ENCODE measurements at places on chromosomes 11 and 22.
A peak's percentile ranks its signal among the peaks of the same experiment; 100 is the strongest.

DNA sequence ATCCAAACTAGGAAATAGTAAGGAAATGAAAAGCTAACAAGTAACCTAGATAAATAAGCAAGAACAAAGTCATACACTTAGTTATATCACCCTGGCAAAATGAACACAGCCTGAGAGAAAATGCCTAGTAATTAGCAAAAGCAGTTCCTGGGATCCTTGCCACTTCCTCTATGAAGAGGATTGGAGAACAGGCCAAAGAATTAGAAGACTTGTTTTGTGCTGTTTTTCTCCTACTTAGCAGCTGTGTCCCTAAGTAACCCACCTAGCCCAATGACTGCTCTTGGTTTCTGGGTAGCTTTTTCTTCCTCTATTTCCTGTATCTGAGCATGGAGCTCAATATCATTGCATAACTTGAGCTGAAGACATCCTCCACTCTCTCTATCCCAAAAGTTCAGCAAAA, 713.9 kb downstream of the ETS1 start:
- no peak for DNase-seq

GRCh38 chr11:72617080-72617762, 57.0 kb downstream of the PDE2A start:
- DNase-seq: no peak

DNA sequence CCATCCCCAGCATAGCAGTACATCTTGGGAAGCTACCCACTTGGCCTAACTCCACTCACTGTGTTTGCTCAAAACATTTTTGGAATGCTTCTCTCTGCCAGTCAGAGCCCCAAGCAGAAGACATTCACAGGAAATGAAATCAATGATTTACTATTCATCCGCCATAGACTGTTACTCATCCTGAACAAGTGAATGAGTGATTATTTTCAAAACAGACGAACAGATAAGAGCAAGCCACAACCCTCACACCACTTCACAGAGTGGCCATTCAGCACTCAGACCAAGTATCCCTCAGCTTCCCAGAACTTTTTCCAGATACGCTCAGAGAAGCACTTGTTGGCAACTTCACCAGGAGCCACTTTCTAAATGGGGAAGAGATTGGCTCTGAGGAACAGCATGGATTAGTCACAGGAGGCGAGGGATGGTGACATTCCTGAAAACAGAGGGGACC, 13.0 kb upstream of the UBASH3B start:
- no peak for DNase-seq

DNA sequence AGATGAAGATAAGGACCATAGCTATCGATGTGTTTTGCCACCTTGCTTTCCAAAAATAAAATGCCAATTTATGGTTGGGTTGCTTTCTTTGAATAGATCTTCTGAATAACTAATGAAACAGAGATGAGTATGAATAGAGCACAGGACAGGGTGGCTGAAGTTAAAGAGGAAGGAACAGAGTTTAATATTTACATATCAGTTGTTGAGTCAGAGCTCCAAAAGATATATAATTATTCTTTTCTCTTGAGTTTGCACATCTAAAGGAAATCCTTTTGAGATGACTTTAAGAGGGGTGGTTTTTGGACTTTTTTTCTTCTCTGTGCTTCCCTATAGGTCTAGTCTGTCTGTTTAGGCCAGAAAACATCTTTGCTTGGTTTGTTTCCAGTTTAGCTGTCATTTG, 115.2 kb downstream of the DDX10 start:
- no peak for DNase-seq

GRCh38 chr11:103433386-103434072, 324.3 kb downstream of the DYNC2H1 start:
- DNase-seq: peak; percentile 41
